Left cardiac atrium (tissue), 4 donors: ENCODE measurements at places on chromosomes 16 and 17.

DNA sequence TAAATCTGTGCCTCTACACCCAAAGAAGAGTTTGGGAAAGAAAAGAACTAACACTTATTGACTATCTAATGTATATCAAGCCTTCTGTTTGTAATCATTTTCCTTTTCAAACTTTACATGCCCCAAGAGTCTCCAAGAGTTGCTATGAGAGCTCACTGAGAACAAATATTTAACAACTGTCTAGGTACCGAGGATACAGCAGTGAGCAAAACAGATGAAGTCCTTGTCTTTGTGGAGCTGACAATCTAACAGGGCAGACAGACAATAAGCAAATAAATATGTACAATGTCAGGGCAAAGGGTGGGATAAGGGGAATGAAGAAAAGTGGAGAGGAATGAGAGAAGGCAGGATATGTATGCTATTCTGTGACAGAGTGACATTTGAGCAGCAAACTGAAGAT is 64.8 kb upstream of the KSR1 start:
- no peak for DNase-seq

GRCh38 chr16:29820271-29820701 is at the start of gene MVP:
Gene MVP (plus strand): TSS chr16:29820462. CDS start chr16:29830550, 10,088 bp downstream.
- peak; percentile 82 for DNase-seq

DNA sequence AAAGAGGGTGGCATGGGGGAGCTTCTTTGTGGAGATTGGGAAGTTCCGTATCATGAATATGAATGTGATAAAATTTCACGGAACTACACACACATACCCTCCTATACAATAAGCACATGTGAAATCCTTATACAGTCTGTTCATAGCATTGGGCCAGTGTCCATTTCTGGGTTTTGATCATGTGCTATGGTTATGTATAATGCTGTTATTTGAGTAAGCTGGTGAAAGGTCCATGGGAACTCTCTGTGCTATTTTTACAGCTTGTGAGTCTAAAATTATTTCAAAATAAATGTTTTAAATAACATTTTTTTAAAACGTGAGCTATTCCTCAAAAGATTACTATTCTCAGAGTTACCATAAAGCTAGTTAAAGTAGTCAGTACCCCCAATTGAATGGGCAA is 205.2 kb upstream of the CACNG5 start:
- DNase-seq = no peak

DNA sequence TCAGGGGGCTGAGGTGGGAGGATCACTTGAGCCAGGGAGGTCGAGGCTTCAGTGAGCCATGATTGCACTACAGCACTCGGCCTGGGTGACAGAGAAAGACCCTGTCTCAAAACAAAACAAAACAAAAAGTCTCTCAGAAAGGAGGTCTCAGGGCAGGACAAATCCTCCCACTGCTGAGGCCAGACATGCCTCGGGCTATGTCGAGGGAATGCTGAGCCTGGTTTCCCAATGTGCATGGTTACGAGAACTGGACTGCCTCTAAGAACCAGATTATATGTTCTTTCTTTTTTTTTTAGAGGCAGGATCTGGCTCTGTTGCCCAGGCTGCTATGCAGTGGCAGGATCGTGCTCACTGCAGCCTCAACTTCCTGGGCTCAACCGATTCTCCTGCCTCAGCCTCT is 27.6 kb downstream of the TRAP1 start:
- no peak for DNase-seq

DNA sequence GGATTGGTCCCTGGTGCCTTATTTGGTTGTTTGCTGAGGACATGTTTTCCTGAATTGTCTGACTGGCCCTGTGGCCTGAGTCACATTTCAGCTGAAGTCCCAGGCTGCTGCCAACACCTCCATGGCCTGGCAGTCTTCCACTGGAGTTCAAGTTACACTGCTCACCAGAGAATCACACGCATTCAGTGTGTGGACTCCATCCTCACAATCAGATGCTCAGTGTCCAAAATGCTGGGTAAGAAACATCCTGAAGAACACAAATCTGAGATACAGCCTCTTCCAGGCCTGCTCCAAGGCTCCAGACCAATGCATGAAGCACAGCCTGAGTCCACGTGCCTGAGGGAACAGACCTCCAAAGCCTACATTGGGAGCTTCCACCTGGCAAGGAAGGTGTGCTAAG is 19.2 kb downstream of the CD300LB start:
- DNase-seq = peak; percentile 53

DNA sequence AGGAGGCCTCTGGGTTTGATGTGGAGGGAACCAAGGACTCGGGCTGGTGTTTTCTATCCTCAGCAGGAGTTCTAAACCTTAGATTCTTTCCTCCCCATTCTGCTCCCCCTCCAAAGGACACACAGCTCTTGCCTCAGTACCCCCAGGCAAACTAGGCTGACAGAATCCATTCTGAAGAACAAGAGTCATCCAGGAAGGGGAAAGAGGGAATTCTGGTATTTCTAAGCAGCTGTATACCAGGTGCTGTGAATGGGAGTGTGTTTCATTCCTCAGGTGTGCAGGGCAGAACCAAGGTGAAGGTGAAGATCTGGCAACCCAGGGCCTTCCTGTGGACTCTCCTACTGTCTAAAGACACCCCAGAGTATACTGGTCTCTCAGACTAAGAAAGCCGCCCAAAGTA is 4.1 kb downstream of the INPP5K start:
- DNase-seq = no peak
